ENCODE measurements at places on chromosomes 1 and 21. TPM values are rescaled to one million over a fixed set of nuclear protein-coding genes. Genes with fewer than 3 reads are reported as not detected.

ABCA4 gene
- under 0.01 TPM for total RNA-seq

CYP4A11 gene
- total RNA-seq = not detected

SLAMF1 gene
- total RNA-seq = not detected

TMEM35B gene
- 24.6 TPM for total RNA-seq

PRKAA2 gene
- 3.4 TPM for total RNA-seq

FAM72A gene
- 7.7 TPM for total RNA-seq

GSTM4 gene
- total RNA-seq = 8.3 TPM

ITLN1 gene
- not detected for total RNA-seq

SMCP gene
- total RNA-seq = not detected

ADGRL2 gene
- 41.5 TPM for total RNA-seq

SELL gene
- 0.16 TPM for total RNA-seq

INTS11 gene
- total RNA-seq = 114 TPM

ANGPTL3 gene
- not detected for total RNA-seq

LRRC8D gene
- total RNA-seq = 22.3 TPM

LCE6A gene
- total RNA-seq = not detected

PRSS38 gene
- not detected for total RNA-seq

ALDH4A1 gene
- 24.6 TPM for total RNA-seq

EPB41 gene
- total RNA-seq = 10.4 TPM

TMCO2 gene
- not detected for total RNA-seq

CHI3L2 gene
- not detected for total RNA-seq

GSTM1 gene
- 32.2 TPM for total RNA-seq

GPR61 gene
- not detected for total RNA-seq

OLFM3 gene
- total RNA-seq = not detected

DRAXIN gene
- total RNA-seq = under 0.01 TPM

MIS18A gene
- total RNA-seq = 2.7 TPM

MARK1 gene
- 3.7 TPM for total RNA-seq

TMEM59 gene
- 62.4 TPM for total RNA-seq

KIF26B gene
- 2.6 TPM for total RNA-seq

NR5A2 gene
- total RNA-seq = not detected

GJC2 gene
- 0.51 TPM for total RNA-seq

NCF2 gene
- total RNA-seq = 7.1 TPM

ACTN2 gene
- under 0.01 TPM for total RNA-seq

ACTL8 gene
- total RNA-seq = not detected

FCER1G gene
- total RNA-seq = 1.3 TPM

CDC42BPA gene
- 19.6 TPM for total RNA-seq

SPRR2G gene
- not detected for total RNA-seq

AMY1C gene
- not detected for total RNA-seq

OR2T33 gene
- 0.13 TPM for total RNA-seq

SPRR1A gene
- total RNA-seq = not detected

PROK1 gene
- not detected for total RNA-seq

RNF186 gene
- not detected for total RNA-seq

LCE3E gene
- not detected for total RNA-seq

IQCC gene
- 1.0 TPM for total RNA-seq

KCNK2 gene
- total RNA-seq = 0.25 TPM

SLC16A1 gene
- 72.5 TPM for total RNA-seq

CHODL gene
- under 0.01 TPM for total RNA-seq

CELA3A gene
- not detected for total RNA-seq

RASAL2 gene
- total RNA-seq = 19.5 TPM

SRSF4 gene
- 26.4 TPM for total RNA-seq

WDR64 gene
- total RNA-seq = not detected

OR14K1 gene
- total RNA-seq = not detected

DPT gene
- not detected for total RNA-seq

UMODL1 gene
- not detected for total RNA-seq

AZIN2 gene
- 9.6 TPM for total RNA-seq

Measured in mesangial cell (primary cell).